Thymus (tissue), 14 donors: ENCODE measurements at places on chromosomes 7 and 10. TPM values are rescaled to one million over a fixed set of nuclear protein-coding genes. Genes with fewer than 3 reads are reported as not detected.

- DNase-seq, result no peak
Observed at GRCh38 chr10:78890506-78890905, 178.3 kb upstream of the ZMIZ1 start.

DNA sequence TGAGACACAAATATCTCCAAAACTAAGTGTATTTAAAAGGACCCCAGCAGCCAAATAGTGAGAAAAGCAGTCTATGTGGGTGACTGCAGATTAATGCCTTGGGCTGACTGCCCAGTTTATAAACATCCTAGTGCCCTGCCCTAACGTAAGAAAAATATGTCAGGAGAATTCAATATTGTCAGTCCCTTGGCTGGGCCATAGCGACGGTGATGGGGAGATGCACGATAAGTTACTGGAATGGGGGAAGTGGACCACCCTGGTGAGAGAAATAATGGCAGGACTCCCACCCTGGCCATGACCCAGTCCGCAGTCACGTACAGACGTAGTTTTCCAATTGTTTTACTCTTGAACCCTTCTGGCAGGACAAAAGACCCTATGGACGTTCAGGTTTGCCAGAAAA lies 48.0 kb downstream of the JCAD start:
- DNase-seq, result no peak

GRCh38 chr10:48364659-48365405 lies 58.4 kb downstream of the MAPK8 start:
- no peak for DNase-seq

GRCh38 chr7:123198668-123199652 lies 809 bp downstream of the SLC13A1 start:
- no peak for DNase-seq

- no peak for DNase-seq
Observed at GRCh38 chr7:151431768-151432311, 8.1 kb downstream of the CRYGN start.

- no peak for DNase-seq
Observed at GRCh38 chr7:157962458-157963306, 624.9 kb downstream of the PTPRN2 start.

DNA sequence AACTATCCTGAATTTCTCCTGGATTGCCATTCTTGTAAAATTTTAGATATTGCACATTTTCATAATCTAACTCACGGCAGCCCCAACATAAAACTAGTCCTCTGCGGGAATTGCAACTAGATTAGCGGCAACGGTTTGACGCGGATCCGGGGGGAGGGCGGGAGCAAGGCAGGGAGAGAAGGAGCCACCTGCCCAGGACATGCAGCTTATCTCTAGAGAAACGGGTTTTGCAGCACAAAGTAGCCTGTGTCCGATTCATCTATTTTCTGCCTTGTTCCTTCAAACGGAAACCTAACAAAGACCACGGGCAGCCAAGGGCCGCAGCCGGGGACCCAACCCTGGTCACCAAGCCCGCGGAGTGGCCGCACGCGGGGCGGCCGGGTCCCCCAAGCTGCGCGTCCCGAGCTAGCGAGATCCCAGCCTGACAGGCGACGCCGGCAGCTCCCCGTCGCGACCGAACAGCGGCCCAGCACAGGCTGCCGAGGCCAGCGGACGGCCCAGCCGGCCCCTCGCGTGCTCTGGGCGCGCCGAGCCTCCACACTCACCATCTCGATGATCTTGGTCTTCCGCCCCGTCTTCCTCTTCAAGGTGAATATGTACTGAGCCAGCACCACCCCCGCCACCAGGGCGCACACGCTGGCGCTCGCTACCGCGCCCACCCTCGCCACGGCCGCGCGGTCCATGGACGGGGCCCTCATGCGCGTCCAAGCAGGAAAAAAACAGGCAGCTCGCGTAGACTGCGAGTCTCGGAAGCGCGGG lies at the start of gene NT5C3A:
NT5C3A (minus strand) TSS at position 754 of the 759 bp plus-strand sequence; CDS start at position 683, 71 bp downstream.
- DNase-seq, result no peak

DNA sequence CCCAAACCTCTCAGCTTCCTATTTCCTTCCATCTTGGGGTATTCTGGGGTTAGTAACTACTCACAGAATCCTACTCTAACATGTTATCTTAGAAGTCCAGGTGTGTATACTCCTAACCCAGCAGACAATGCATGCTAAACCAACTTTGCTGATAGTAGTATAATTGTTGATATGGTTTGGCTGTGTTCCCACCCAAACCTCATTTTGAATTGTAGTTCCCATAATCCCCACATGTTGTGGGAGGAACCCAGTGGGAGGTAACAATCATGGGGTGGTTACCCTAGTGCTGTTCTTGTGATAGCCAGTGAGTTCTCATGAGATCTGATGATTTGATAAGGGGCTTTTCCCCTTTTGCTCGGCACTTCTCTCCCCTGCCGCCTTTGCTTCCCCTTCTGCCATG lies 135.1 kb downstream of the CHRM2 start:
- no peak for DNase-seq

- no peak for DNase-seq
Observed at GRCh38 chr7:3464900-3465622, 164.0 kb downstream of the SDK1 start.

GRCh38 chr10:6912929-6913328 lies 332.9 kb upstream of the PRKCQ start:
- no peak for DNase-seq

GRCh38 chr7:131517218-131517923 lies 39.1 kb downstream of the PODXL start:
- DNase-seq, result no peak

DNA sequence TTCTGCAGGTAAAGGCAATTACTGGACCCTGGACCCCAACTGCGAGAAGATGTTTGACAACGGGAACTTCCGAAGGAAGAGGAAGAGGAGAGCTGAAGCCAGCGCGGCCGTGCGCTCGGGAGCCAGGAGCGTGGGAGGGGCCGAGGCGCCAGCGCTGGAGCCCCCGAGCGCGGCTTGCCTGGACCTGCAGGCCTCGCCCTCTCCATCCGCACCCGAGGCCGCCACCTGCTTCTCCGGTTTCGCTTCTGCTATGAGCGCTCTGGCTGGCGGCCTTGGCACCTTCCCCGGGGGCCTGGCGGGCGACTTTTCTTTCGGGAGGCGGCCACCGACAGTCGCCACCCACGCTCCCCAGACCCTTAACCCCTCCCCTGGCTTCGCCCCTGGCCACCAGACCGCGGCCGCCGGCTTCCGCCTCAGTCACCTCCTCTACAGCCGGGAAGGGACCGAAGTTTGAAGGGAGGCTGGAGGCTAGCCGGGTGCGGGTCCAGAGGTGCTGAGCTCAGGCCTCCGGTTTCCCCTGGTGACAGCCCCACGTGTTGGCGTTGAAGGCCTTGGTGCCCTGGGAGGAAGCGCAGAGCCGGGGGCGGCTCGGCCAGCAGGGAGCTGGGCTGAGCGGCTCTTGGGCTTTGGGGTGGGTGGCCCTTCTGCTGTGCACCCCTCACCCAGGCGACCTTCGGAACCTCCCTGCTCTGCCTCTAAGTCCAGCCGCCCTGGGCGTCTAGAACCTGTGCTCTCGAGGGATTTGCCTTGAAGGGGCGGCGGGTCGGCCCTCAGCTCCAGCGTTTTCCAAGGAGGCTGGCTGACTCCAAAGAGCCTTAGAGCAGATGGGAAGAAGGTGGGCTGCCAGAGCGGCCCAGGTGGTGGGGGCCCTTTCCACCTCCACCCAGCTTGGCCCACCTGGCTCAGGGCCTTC lies 1.8 kb downstream of the FOXI2 start:
- DNase-seq, result no peak

GRCh38 chr10:68721673-68722335 lies 765 bp downstream of the CCAR1 start:
- DNase-seq, result no peak

The MBL2 gene
- 0.05 TPM for total RNA-seq

The CALY gene
- total RNA-seq, result not detected

The PLPP4 gene
- total RNA-seq, result 0.14 TPM

The COBL gene
- 0.66 TPM for total RNA-seq

The SSC4D gene
- 0.71 TPM for total RNA-seq

The POLR2J2 gene
- 1.3 TPM for total RNA-seq
